ENCODE measurements at places on chromosomes 3 and 15. TPM values are rescaled to one million over a fixed set of nuclear protein-coding genes. Genes with fewer than 3 reads are reported as not detected.

RGMA gene
- not detected for total RNA-seq

LYZL4 gene
- not detected for total RNA-seq

ANKUB1 gene
- not detected for total RNA-seq

SLC2A2 gene
- not detected for total RNA-seq

CLRN1 gene
- not detected for total RNA-seq

CYP8B1 gene
- total RNA-seq: not detected

GOLGA8S gene
- total RNA-seq: 1.3 TPM

C2CD4A gene
- total RNA-seq: not detected

PLSCR5 gene
- total RNA-seq: not detected

TF gene
- total RNA-seq: 0.60 TPM

SLCO2A1 gene
- total RNA-seq: not detected

IL5RA gene
- total RNA-seq: 0.48 TPM

SLC6A11 gene
- total RNA-seq: not detected

INTS14 gene
- 43.0 TPM for total RNA-seq

IL20RB gene
- 1.3 TPM for total RNA-seq

MYH15 gene
- total RNA-seq: 0.26 TPM

KPNA1 gene
- total RNA-seq: 53.8 TPM

CD200 gene
- total RNA-seq: 1.7 TPM

PYGO1 gene
- not detected for total RNA-seq

CCDC54 gene
- not detected for total RNA-seq
